ENCODE measurements at places on chromosomes 3 and 15.

DNA sequence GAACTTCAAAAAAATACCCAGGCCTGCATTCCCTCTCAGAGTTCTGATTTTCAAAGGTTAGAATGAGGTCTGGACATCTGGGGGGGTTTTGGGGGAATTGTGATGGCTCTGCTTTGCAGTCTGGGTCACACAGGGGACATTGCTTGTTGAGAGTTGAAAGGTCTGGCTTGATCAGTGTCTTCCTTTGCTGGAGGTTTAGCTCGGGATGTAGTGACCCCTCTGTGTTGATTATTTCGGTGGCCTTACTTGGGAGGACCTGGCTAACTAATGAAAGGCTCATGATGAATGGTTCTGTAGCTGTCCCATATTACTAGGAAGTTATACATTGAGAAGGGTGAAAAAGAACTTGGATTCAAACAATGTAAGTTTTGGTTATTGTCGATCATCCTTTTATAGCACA is 23.7 kb downstream of the TPM1 start:
- no peak for DNase-seq

GRCh38 chr15:32790352-32790999 is 72.7 kb downstream of the GREM1 start:
- no peak for DNase-seq

DNA sequence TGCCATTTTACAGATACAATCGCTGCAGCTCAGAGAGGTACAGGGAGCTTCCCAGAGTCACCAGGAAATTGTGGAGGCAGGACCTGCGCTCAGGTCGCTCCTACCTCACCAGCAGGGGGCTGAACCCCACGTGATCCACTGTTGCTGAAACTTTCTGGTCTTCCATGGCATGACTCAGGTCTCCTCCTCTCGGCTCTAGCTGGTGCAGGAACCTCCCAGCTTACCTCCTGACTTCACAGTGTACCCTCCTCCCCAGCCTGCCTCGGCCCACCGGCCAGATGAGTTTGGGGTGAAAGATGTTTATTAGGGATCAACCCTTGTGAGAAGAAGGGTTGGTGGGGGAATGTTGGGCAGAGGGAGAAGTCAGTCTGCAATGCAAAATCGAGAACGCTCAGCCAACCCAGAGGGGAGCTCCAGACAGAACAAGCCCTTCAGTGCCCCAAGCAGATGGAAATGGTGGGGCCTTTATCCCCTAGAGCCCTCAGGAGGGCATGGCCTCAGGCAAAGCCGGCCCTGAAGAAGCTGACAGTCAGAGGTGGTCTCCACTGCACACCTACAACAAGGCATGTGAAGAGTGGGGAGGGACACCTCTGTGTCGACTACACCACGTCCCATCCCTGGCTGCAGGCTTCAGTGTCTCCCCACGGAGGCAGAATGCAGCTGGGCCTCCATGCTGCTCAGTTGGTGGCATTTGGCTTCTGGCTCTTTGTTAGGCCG is 118.6 kb upstream of the PRR20G start:
- no peak for DNase-seq

- peak; percentile 91 for DNase-seq
These were observed 98.1 kb upstream of the STRIT1 start for GRCh38 chr3:155391551-155391958.

- no peak for DNase-seq
These were observed 286.6 kb downstream of the ZBTB20 start for GRCh38 chr3:114860531-114860930.

DNA sequence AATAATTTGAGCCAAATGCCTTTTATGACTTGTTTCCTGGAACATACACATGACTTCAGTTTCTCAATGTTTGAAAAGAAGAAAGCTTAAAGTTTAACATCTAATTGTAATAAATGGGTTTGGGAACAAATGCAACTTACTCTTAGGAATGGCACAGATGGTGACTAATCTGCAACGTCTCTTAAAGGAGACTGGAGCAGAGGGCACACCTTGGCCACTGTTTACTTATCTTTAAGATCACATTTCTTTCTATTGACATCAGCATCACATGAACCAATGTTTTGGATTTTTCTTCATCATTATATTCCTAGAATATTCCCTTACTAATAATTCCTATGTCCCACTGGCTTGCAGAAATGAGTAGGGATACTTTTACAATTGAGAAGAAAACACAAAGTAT is 229.5 kb downstream of the CHL1 start:
- DNase-seq: no peak

- no peak for DNase-seq
These were observed 54.0 kb downstream of the NR1D2 start for GRCh38 chr3:23999012-23999641.

GRCh38 chr15:49439678-49440395 is 16.8 kb downstream of the FGF7 start:
- no peak for DNase-seq

DNA sequence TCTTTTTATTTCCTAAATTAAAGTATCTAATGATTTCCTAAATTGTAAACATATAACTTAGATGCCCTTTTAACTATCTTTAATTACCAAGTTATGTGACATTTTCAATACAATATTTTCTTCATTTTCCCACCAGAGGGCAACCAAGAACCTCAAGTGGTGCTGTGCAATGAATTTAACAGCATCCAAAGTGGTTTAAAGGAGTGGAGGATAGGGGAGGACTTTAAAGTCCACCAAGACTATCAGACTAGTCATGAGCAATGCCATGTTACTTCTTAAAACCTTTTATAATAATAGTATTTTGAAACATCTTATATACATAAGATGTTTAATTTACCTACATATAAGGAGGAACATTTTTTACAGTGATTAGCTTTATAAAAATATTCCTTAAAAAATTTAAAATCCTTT is 74.4 kb downstream of the DLG1 start:
- peak; percentile 13 for DNase-seq

DNA sequence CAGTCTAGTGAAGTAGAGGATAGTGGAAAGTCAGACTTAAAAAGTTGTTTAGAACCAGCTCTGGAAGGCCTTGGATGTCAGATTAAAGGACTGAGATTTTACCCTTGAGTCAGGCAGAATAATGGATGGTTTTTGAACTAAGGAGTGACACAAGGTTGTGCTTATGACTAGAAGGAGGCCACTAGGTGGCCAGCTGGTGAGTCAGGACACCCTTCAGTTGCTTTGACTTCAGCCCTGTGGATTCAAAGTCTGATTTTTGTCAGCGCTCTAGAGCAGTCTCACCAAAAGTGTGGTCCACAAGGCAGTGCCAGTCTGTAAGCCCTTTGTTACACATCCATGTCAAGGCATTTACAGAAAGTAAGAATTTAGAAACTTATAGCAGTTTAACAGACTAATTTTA is 3.8 kb upstream of the GABPB1 start:
- DNase-seq: no peak

DNA sequence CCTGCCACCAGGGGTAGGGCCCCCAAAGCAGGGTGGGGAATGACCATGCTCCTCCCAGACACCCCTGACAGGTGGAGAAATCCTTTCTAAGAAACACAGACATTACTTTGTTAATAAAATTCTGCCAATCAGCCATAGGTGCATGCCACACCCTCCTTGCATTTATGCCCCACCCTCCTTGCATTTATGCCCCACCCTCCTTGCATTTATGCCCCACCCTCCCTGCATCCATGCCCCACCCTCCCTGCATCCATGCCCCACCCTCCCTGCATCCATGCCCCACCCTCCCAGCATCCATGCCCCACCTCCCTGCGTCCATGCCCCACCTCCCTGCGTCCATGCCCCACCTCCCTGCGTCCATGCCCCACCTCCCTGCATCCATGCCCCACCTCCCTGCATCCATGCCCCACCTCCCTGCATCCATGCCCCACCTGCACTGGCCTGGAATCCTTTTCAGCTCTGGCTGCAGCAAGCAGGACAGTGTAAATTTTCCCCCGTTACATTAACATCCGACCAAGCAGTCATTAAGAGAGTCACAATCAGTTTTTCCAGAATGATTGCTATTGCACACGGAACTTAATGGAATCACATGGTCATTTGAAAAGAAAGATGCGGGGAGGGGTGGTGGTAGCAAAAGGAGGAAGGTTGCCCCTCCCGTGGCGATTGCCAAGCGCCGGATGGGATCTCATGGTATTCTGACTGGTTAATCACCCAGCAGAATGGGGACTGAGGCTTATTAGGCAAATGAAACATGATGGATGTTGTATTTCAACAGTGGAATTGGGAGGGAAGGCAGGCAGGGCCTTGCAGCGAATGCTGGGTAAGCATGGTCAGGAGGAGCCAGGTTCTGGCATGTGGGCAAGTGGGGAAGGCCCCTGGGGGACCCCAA is 91.2 kb downstream of the TLE3 start:
- DNase-seq: no peak

- DNase-seq: no peak
These were observed 237.7 kb downstream of the NR1D2 start for GRCh38 chr3:24182756-24183155.

DNA sequence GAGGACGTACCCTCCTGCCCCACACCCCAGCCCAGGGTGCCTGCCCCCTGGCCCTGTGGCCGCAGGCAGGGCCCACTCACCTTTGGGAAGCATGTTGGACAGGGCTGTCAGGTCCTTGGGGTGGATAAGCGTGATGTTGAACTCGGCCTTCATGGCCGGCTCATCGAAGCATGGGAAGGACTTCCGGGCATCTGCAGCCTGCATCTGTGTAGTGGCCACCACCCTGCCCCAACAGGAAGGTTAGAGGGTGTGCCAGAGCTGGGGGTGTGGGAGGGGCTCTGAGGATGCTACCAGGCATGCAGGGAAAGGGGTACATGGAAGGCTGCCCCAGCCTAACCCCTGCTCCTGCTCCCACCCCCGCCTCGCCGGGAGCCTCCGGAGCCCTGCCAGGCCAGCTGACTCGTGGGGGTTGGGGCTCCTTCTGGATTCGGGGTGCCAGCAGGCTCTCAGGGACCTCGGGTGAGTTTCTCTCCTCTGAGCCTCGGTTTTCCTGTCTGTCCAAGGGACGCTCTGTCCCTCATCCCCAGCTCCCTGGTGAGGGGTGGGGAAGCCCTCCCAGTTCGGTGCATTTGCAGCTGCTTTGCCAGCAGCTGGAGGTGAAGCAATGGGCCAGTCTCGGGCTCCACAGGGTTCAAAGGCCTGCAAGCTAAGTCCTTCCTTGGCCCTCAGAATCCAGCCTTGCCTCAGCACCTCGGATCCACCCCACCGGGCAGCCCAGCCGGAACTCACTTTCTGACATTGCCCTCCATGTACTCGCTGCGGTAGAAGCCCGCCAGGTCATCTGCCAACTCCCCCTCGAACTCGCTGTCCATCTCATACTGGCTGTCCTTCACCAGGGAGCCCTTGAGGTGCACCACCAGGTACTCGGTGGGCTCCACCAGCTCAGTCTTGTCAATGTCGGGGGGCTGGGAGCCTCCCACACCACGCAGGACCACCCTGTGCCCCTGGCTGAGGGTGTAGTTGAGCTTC is 9.1 kb downstream of the ANPEP start:
- no peak for DNase-seq

- no peak for DNase-seq
These were observed 97.9 kb upstream of the EIF1B start for GRCh38 chr3:40211579-40211978.

DNA sequence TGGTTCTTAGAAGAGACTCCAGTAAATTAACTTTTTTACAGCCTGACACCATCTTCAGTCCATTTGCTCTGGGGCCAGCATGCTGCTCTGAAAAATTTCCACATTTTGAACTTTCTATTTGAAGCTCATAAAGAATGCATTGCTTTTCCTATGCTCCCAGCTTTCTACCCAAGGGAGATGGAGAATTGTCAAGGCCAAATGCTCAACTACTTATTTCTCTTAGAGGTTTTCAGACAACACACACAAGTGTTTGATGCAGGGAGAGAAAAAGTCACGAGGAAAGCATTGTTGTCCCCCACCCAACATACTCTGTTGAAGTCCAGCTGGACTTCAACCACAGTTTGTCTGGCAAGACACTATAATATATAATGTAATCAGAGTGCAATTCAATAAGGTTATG is 100.3 kb upstream of the CADPS start:
- DNase-seq: no peak

DNA sequence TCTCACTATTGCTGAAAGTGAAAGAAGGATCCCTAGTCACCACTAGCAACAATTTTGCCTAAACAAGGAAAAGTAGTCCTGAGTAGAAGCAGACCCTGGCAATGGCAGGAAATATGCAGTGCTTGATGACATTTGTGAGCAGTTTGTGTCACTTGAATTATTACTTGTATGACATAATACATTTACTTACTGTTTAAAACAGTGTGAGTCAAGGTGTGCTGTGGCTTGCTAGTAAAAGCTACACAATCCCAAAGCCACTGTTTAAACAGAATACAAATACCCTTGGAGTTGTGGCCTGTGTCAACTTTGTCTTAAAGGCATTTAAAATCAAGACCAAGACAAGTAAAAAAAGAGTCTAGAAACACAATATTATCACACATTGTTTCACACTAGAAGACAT is 775.4 kb downstream of the ROBO1 start:
- DNase-seq: no peak

GRCh38 chr15:48250640-48251076 is 44.6 kb downstream of the SLC12A1 start:
- peak; percentile 55 for DNase-seq

DNA sequence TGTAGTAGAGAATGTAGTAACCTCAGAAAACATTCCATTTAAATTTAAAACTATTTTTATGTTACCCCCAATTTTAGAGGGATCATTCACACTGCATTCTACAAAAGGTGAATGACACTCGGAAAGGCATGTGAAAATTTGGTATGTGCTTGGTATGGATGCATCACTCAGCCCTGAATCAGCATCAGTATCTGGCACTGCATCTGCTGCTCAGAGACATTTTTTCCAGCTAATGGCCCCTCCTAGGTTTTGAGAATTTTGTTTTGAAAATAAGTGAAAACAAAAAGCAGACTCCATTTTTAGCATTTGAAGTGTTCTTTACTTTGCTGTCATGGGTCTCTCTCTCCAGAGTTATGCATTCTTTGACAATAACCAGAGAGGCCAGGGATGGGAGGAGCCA is 15.6 kb upstream of the WWTR1 start:
- no peak for DNase-seq

DNA sequence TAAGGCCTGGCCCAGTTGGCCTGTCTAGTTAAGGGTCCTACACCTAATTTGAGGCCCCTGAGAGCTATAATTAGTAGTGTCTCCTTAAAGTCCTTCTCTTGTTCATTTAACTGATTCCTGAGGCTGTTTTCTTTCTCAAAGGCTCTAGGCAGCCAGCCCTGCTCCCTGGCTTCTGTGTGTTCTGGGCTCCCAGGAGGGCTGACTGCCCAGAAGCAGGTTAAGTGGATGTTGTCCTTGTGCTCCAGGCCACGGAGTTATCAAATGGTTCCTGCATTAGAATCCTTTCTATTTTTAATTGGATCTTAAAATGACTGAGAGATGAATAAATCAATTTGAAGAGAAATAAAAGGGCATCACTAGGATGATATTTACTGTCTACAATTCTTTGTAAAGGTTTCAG is 140.0 kb downstream of the SNRK start:
- no peak for DNase-seq

DNA sequence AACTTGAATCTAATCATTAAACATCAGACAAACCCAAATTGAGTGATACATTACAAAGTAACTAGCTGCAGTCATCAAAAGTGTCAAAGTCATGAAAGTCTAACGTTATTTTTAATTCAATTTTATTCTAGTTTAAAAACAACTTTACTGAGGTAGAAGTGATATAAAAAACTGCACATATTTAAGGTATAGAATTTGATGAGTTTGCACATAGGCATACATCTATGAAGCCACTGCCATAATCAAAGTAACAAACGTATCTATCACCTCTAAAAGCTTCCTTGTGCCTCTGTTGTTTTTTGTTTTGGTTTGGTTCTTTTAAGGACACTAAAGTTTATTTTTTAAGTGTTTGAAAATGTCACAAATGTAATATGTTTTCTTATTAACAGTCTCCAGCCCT is 130.9 kb downstream of the DLG1 start:
- DNase-seq: no peak

- no peak for DNase-seq
These were observed 11.5 kb downstream of the RABL3 start for GRCh38 chr3:120730576-120731542.

GRCh38 chr3:29099296-29099695 is 181.6 kb upstream of the RBMS3 start:
- no peak for DNase-seq
